NCI-H1436 treated with DMSO at 0.1 percent for 48 hours (cell line): ENCODE measurements at places on chromosomes 11 and 22.

DNA sequence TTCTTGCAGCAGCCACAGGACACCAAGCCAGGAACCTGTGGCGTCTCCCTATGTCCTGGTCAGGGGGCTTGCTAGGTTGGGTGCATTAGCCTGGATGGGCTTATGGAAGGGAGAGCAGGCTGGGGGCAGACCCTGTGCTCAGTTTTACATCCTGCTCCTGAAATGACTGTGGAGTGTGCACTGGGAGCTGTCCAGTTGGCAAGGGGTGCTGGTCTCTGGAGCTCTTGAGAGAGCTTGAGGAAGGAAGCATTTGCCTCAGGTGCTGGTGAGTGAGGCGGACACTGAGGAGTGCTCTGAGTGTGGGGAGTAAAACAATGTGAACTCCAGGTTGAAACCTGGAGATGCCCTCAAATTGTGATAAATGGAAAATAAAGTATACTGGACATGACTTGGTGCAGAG is 3.4 kb downstream of the SCGB1D4 start:
- DNase-seq: no peak

DNA sequence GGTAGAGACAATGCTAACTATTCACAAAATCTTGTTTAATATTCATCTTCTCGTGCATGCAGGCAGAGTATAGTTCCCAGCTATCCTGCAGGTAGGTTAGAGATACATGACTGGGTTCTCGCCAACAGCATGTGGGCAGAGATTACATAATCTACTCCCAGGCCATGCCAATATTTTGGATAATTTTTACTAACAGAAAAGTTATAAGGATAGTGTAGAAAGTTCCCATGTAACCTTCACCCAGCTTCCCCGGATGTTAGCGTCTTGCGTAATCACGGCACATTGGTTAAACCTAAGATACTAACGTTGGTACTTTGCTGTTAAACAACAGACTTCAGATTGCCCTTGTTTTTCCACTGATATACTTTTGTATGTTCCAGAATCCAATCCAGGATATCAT is 215.5 kb upstream of the LARGE1 start:
- no peak for DNase-seq

- DNase-seq: no peak
Observed at GRCh38 chr11:62876712-62877111, 4.0 kb upstream of the SLC3A2 start.

- DNase-seq: no peak
Observed at GRCh38 chr11:77093987-77094840, 8.4 kb upstream of the OMP start.

DNA sequence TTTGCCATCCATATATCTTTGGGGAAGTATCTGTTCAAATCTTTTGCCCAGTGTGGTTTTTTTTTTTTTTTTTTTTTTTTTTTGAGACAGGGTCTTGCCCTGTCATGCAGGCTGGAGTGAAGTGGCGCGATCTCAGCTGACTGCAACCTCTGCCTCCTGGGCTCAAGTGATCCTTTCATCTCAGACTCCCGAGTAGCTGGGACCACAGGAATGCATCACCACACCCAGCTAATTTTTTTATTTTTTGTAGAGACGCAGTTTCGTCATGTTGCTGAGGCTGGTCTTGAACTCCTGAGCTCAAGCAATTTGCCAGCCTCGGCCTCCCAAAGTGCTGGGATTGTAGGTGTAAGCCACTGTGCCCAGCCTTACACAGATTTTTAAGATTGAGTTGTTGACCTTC is 4.8 kb upstream of the FAM118A start:
- no peak for DNase-seq

DNA sequence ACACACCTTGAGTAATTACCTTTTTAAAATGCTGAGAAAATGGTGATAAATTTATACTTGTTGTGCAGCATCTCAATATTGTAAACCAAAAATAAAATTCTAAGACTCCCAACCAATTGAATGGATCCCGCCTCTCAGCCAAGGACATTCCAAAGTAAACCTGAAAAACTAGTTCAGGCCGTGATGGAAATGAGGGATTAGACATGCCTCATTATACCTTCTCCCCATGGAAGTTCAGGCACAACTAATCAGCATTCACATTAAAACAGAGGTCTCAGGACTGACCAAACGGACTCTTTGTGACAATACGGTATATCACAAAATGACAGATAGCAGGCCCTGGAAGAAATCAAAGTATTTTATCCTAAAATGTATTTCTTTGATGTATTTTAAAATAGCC is 907.4 kb upstream of the RAG2 start:
- no peak for DNase-seq

GRCh38 chr11:61904539-61905048 is 12.8 kb downstream of the RAB3IL1 start:
- no peak for DNase-seq

DNA sequence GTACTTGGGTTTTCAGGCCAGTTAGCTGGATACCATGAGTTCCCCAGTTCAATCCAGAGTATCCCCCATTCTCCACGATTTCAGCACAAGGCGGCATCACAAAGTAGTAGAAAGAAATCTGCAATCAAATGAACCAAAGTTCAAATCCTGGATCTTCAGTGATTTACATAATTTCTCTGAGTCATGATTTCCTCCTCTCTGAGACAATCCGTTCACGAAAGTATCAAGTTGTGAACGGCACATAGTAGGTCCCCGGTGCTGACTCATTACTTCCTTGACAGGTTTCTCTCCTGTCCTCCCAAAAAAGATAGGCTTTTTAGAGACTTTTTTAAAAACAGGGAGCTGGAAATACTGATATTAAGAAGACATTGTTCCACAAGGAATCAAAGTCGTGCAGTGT is 69.1 kb upstream of the AKIP1 start:
- DNase-seq: no peak

- DNase-seq: no peak
Observed at GRCh38 chr11:35393098-35393497, 26.3 kb downstream of the SLC1A2 start.

DNA sequence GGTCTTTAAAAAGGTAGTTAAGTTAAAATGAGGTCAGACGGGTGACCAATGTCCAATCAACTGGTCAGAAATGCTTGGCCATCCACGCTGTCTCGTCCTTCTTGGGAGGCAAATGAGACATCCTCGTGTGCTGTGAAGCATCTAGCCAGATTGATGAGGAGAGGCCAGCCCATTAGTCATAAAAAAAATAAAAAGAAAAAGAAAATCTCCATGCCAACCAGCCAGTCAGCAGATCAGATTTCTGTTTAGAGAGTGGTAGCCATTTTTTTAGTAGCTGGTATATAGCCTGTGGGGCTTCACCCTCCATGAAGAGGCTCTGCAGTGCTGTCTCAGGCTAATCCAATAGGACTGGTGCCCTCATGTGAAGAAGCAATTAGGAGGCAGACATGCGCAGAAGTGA is 343.1 kb upstream of the SYN3 start:
- no peak for DNase-seq

DNA sequence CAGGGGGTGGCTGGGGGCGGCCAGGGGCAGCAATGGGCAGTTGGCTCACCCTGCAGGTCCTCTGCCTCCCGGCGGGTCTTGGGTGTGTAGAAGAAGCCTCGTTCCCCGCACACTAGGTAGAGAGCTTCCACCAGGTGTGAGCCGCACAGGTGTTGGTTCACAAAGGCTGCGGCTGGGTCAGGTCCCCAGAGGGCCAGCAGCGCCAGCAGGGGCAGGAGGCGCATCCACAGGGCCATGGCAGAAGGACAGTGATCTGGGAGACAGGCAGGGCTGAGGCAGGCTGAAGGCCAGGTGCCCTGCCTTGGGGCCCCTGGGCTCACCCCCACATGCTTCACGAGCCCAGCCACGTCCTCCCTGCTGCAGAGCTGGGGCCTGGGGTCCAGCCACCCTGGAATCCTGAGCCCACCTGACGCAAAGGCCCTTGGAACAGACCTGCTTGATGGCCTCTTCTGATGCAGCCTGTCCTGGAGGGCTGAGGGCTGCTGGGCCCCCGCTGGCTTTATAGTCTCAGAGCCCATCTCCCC is at the start of gene INS:
Gene INS (minus strand): TSS at position 474 of the 524 bp plus-strand sequence. CDS start 238 bp downstream, at position 236.
- DNase-seq: no peak

DNA sequence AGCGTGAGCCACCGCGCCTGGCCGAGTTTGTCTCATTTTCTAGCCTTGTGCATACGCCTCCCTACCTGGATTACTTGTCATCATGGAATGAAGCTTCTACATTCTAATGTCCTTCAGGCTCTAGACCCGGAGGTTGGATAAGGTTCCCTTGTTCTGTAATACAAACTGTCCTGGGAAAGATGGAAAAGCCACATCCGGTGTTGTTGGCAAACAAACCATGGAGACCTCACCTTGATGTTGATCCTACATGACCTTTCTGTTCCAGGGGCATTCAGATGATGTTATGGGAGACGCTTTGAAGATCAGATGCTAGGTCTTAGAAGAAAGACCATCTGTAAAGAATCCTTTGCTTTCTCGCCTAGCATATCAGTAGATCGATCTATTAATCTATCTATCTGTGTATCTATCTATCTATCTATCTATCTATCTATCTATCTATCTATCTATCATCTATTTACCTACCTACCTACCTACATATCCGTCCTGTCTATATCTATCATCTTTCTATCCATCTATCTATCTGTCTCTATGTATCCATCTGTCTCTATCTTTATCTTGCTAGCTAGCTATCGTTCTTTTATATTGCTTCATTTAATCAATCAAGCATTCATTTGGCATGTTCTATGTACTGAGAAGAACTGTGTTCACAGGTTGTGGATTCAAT is 46.3 kb upstream of the GRK3 start:
- no peak for DNase-seq

GRCh38 chr11:102604875-102605274 is 20.3 kb downstream of the MMP20 start:
- DNase-seq: no peak

DNA sequence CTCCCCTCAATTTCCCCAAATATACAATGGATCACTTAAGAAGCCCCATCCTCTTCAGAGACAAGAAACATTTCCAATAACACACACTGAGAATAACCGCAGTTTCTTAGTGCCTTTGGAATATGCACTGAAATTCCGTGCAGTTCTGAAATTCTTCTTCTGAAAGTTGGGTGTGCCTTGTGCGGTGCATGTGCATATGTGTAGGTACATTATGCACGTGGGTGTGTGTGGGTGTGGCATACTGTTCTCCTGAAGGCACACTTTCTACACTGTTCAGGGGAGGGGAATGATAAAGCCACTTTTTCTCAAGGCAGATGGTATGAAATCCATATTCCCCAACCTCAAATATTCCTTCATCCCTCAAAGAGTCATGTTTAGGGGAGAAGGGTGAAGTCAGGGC is 1.7 kb downstream of the EXPH5 start:
- no peak for DNase-seq

GRCh38 chr11:25769287-25769686 is 562.6 kb upstream of the ANO3 start:
- DNase-seq: no peak

DNA sequence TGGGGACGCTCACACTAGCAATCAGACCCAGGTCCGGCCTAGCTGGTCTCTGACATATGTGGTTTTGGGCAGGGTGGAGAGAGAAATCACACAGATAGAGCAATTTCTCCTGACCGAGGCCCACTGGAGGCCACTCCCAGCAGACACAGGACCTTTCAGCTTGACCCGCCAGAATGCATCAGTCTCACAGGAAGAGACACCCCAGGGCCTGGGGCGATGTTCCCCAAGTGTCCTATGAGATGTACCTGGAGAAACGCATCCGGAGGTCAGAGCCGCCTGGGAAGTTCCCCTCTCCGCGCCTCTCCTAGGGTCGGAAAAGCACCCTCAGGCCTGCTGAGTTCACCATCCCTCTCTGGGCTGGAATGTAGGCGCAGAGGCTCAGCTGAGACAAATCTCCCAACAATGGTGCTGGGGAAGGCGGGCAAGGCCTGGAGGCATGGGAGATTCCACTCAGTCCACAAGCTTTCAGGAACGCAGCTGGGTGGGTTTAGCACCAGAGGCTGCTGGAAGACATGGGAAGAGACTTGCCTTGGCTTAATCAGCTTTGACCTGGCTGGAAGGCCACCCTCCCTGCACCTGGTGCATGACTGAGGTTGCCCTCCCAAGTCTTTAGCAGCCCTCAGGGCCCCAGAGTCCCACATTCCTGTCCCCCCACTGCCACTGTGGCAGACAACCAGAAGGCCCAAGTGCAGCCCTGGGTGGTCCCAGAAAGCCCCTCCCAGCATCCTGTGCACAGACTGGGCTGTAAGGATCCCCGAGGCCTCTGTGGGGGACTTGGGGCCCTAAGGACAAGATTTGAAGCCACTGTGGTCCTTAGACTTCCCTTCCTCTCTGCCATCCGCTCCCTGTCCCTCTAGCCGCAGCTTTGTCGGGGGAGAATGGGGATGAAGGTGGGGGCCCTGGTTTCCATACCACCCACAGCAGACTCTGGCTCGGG is 57.5 kb downstream of the RTL6 start:
- DNase-seq: no peak

- DNase-seq: no peak
Observed at GRCh38 chr11:47593492-47593933, 698 bp downstream of the C1QTNF4 start.

DNA sequence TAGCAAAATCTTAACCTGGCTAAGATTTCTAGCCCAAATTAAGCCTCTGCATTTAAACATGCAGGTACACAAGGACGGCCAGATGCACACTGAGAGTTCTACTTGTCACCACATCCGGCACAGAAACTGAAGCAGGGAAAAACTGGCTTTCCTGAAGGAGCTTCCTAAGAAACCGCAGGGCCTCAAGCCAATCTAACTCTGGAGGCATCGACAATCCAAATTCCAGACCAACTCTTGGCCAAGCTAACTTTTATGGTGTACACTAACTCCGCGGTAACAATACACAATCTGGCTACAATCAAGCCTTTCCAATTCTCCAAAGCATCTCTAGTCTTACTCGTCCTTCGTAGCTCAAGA is 1.2 kb downstream of the MSANTD2 start:
- DNase-seq: no peak

DNA sequence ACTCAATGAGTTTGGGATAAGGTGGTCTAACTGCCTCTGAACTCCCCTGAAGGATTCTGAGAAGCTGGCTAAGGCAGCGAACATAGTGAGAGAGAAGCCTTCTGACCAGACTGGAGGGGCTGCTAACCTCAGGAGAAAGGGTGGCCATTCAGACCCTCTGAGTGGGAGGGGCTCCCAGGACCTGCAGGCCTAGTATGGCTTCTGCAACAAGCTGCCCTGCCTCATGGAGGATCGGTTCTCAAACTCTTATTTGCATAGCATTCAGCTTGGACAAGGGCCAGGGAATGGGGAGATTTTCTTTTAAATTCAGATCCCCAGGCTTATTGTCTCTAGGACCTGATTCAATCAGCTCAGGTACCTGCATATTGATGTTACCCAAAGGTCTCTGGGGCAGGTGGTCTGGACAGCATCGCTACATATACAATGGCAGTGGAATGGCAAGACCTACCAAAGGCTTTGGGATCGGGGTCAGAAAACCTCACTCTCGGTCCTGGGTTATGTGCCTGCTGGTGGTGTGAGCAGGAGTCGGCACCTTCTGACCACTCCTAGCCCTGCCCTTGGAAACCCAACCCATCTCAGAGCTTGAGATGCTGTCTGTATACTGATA is 599.1 kb downstream of the BRD1 start:
- DNase-seq: no peak

GRCh38 chr11:10454878-10455631 is at the start of gene AMPD3:
TSS of gene AMPD3 (plus strand) at chr11:10455264. CDS start at chr11:10461520, 6,256 bp downstream.
- no peak for DNase-seq

GRCh38 chr22:38505541-38506117 is 482 bp downstream of the DDX17 start:
- no peak for DNase-seq

GRCh38 chr11:23398052-23398451 is 537.8 kb upstream of the CCDC179 start:
- no peak for DNase-seq

- DNase-seq: no peak
Observed at GRCh38 chr11:61193596-61193995, 9.7 kb upstream of the PGA3 start.

- DNase-seq: no peak
Observed at GRCh38 chr11:68988491-68988890, 7.7 kb upstream of the MRGPRD start.

- no peak for DNase-seq
Observed at GRCh38 chr11:72301486-72301885, 57.5 kb upstream of the PHOX2A start.
